ENCODE measurements at places on chromosomes 3 and 15.

DNA sequence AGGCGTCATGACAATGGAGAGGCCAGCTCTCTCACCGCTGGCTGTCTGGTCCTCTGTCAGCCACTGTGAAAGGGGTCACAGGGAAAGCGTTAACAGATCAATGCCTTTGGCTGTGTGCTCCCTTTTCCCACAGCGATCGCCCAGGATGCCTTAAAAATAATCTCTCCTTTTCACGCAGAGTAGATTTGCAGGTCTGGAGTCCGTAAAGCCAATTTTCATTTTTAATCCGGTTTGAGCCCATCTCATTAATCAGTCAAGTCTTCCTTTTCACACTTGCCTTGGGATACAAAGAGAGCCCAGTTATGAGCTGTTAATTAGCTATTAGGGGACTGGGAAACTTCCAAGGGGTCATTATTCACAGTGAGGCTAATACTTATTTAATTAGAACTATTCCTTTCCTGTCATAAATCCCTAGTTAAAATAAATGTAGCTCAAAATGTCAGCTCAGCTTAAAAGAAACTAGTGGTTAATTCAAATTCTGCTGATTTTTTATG is 104.3 kb upstream of the RASGRP1 start:
- no peak for DNase-seq

GRCh38 chr3:16864610-16865313 is 20.0 kb upstream of the PLCL2 start:
- no peak for DNase-seq

- DNase-seq, result no peak
Observed at GRCh38 chr3:190424108-190424477, 25.6 kb downstream of the TMEM207 start.

GRCh38 chr15:62797171-62797570 is 245.4 kb upstream of the TPM1 start:
- DNase-seq, result no peak

DNA sequence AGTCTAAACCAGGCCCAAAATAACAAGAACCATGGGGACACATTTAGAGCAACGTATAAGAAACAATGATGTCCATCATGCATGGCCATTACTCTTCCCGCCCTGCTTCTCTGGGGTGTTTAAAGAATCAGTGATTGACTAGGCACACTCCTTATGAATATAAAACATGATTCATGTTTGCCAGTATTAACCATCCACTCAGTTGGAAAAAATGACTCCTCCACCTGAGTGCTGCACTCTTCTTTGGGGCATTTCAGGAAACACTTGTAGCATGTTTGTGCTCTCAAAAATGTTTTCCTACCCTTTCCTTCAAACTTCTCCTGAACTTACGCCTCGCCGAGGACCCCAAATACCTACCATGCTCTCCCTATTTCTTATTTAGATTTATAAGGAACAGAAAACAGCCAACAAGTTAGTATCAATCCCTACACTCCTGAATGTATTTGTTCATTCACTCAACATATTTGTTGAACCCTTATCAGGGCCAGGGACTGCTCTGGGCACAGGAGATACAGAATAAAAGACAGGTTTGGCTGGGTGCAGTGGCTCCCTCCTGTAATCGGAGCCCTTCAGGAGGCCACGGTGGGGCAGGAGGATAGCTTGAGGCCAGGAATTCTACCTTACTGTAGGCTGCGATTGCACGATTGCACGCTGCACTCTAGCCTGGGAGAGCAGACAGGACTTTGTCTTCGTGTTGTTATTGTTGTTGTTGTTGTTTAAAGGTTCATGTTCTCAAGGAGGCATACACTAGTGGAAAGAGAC is 137.0 kb downstream of the TMCO5A start:
- no peak for DNase-seq
